ENCODE measurements at places on chromosomes 3 and 15. TPM values are rescaled to one million over a fixed set of nuclear protein-coding genes. Genes with fewer than 3 reads are reported as not detected.

The RASGRP1 gene
- 23.1 TPM for total RNA-seq

The SERINC4 gene
- total RNA-seq, result not detected

The GHSR gene
- not detected for total RNA-seq

The ACTRT3 gene
- 0.27 TPM for total RNA-seq

The MAP6D1 gene
- 2.6 TPM for total RNA-seq

The MGLL gene
- 57.4 TPM for total RNA-seq

The MST1R gene
- total RNA-seq, result 44.5 TPM

The KBTBD8 gene
- total RNA-seq, result 3.0 TPM

The ROPN1 gene
- total RNA-seq, result 1.2 TPM

The SERPINI2 gene
- not detected for total RNA-seq

The SPTBN5 gene
- total RNA-seq, result 2.5 TPM

The TMEM40 gene
- 46.8 TPM for total RNA-seq

DNA sequence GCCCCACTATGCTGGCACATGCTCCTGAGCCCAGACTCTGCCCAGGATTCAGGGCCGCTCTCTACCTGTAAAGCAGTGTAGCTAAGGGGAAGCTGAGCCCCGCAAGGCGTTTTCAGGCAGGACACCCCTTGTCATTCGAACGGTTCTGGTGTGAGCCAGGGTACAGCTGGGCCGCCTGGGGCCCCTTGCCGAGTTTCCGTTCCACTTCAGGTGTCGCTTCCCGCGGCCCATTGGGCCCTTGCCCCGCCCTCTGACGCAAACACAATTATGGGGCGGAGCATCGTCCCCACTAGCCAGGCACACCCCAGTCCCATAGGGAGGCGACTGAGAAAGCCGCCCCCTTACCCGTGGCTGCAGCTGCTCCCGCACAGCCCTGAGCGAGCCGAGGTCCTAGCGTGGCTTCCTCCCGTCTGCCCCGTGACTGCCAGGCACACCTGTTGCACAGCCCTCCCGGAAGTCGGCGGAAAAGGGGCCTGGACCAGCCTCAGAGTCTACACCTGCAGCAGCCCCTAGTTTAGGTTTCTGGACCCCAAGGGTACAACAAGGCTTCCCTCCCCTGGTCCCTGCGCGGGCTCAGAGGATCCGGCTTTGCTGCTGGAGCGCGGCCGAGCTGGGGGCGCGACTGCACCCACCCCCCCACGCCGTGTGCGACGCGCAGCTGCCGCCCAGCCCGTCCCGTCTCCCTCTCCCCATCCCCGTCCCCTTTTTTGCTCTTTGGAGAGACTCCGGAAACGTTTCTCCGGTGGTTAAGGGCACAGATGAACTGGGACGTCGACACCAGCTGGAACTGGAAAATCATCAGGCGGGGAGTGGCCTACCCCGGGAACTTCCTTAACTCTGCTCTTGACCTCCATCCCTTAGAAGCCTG, at the start of gene PLSCR2:
Gene PLSCR2 (minus strand): TSS at position 412 of the 868 bp plus-strand sequence. CDS start 9,657 bp downstream, outside the sequence.
- peak; percentile 48 for DNase-seq

DNA sequence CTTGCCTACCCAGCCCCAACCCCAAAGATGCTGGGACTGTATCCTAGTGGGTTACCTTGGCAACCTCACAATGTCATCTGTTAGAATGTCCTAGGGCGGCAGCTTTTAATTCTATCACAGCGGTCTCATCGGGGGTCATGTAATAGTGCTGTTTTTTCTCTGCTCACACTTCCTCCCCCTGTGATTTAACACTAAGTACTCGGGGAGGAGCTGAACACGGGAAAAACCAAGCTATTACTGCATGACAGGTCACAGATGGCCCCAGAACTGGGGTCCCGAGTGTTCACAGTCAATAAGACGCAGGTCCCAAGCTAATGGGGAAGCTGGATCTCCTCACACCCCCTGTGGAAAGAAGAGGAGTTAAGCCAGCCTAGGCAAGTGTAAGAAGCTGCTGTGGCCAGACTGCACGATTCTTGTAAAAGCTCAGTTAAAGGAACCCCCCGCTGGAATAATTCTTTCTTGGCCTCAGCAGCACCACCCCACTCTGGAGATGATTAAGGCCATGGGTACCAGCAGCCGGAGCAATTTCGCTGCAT, 2.5 kb upstream of the RFTN1 start:
- DNase-seq, result no peak

- DNase-seq, result no peak
These were observed 491.1 kb downstream of the ZNF385D start for GRCh38 chr3:21259896-21260295.

DNA sequence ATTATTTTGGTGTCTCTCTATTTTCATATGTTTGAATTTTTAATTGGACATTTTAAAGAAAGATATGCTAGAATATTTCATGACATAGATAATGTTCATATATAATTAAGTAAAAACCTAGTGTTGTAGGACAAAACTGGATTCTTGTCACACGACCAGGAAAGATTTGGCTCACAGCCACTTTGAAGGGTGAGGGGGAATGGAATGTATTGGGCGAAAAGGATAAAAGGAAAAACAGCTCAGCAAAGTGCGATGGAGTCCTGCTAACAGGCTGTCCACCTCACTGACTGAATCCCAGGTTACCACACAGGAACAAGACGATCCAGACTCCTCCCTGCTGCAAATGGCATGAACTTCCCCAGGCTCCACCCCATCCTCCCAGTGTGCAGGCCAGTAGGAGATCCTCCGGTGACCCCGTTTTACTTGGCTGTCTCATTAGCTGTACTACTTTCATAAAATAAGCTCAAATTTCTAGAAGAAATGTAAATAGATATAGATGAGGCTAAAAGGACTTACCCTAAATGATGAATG, 186.2 kb downstream of the CD47 start:
- no peak for DNase-seq

GRCh38 chr3:24136624-24137310, 191.7 kb downstream of the NR1D2 start:
- DNase-seq, result no peak

DNA sequence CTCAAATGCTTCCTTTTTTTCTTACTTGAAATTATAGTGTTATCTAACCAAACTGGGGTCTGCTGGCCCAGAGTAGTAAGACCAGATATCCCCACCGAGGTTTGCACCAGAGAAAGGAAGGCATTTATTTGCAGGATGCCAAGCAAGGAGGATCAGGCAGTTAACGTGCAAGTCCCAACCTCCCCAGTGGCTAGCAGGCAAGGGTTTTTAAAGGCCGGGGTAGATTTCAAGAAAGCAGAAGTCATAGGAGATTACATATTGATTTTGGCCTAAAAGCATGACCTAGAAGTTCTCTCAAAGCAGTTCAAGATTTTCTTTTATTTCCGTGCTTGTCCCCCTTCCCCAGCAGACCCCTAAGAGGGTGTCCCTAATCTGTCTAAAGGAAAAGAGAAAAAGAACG, 32.8 kb upstream of the STRIT1 start:
- no peak for DNase-seq

DNA sequence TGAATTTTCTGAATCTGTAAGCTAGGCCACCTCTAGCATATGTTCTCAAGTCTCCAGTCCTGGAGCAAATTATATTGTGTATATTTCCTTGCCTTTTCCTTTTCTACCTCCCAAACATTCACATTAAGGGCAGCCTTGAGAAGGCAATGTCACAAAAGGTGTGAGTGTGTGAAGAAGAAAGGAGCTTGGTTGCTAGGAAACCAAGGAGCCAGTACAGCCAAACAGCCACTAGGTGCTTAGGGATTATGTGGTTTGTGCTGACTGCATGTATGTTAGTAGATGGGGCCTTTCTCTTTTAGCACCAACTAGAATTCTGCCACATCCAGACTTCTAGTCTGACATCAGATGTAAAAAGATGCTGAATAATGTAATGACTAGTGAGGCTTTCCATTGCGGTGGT, 118.8 kb upstream of the DAZL start:
- no peak for DNase-seq

DNA sequence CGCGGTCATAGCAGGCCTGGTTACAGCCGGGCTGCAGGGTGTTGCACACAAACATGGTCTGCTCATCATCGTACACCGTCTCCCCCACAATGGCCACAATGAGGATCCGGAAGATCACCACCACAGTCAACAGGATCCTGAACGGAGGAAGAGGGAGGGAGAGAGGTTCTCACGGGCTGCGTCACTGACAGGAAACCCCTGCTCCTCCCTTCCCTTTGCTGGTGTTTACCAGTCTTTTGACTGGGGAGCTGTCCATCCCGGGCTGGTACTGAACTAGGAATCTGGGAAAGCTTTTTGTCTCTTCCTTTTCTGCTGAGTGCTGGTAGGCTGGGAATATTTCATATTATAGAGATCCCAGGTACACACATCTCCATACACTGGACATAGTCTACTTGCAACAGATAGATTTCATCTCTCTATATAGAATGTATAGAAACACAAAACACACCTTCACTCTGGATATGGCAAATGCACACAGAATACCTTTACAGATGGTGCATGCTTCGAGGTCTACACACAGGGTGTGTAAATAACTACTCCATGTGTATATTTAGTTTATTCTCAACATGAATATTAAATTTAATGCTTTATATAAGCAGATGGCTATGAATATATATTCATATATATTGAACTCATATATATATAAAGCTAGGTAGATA, 1.4 kb downstream of the GJD2 start:
- DNase-seq, result no peak

- no peak for DNase-seq
These were observed 691.6 kb downstream of the ZNF385D start for GRCh38 chr3:21059404-21059803.

DNA sequence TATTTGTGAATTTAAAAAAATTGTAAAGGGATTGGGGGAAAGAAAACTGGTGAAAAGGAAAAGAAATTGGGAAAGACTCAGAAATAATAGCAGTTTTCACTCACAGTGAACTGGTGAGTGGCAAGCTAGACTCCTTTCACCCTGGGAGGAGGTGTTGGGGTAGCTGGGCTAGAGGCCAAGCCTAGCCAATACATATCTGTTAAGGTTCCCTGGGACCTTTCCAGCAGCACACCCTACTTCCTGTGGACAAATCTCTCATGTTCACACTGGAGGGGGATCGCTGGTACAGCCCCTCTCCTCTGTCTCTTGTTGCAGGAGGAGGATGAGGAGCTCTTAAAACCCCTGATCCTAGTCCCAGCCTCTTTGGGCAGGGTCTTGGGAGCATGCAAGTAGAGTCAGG, 3.7 kb upstream of the RPP25 start:
- no peak for DNase-seq

GRCh38 chr3:130671545-130672312, 74.9 kb downstream of the PIK3R4 start:
- DNase-seq, result no peak

DNA sequence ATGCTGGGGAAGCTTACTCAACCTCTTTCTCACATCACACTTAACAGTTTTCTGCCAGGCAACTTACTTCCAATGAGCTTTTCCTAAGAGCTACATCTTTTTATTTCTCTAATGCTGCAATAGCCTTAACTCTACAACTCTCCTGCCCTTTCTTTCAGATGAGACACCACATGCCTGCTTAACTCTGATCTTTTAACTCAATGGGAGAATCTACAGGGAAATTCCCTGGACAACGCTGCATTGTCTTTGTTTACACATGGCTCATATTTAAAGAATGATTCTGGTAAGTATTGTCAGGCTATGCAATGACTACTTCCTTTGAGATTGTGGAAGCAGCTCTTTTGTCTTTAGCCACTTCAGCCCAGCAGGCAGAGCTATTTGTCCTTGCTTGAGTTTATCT, 353.1 kb upstream of the BCHE start:
- no peak for DNase-seq

DNA sequence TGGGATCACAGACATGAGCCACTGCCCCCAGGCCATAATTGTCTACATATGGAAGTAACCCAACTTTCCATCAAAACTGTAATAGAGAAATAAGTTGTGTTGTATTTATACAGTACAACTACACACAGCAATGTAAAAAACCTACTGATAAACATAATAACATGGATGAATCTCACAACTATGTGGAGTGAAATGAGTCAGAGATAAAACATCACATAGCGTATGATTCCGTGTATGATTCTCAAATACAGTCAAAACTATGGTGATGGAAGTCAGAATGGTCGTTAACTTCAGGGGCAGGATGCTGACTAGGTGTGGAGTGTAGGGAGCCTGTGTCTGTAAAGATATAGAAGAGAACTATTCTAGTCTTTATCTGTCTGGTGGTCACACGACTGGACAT, 332.7 kb upstream of the SLCO3A1 start:
- DNase-seq, result no peak

DNA sequence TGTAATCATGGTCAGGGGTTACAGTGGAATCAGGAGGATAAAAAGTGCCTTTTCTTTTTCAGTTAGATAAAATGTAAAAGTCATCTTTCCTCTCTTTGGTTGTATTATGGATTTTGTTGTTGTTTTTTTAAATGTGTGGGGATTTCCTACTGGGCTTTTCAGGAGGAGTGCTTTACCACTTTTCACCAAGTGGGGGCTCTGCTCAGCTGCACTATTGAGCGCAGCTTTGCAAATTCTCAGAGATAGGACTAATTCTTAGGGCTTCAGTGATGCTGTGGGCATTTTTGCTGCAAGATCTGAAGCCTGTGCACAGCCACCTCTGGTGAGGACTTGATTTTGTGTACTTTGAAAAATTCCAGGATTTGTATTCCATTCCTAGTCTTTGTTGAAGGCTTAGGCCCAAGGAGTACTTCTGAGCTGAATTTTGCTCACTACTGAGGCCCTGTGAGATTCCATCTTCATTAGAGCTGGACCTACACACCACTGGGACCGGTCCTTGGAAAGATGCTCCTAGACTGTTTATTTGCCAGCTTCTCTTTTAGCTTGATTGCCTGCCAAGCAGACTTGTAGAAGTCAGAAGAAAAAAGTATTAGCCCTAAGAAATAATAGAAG, 7.5 kb downstream of the GNB5 start:
- no peak for DNase-seq

- DNase-seq, result no peak
These were observed 627.1 kb upstream of the CCDC54 start for GRCh38 chr3:106750092-106750491.

GRCh38 chr3:45978006-45978761, 17.4 kb downstream of the FYCO1 start:
- DNase-seq, result no peak

GRCh38 chr3:156685198-156685597, 10.8 kb downstream of the TIPARP start:
- DNase-seq, result no peak

- no peak for DNase-seq
These were observed 34.8 kb upstream of the SKIL start for GRCh38 chr3:170322566-170323269.

DNA sequence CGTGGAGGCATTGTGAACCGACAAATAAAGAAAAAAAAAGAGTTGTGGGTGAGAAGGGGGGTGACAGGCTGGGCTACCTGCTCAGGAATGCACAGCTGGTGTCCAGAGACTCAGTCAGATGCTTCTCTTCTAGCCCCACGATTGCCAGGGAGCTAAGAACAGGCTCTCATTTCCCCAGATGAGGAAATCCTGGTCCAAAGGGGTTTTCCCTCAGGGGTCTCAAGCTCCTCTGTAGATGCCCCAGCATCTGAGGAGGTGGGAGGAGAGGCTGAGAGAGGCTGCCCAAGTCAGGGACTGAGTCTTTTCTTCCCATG, 35.5 kb downstream of the BNC1 start:
- DNase-seq, result no peak

GRCh38 chr3:8573342-8573926, 71.2 kb downstream of the SSUH2 start:
- no peak for DNase-seq

DNA sequence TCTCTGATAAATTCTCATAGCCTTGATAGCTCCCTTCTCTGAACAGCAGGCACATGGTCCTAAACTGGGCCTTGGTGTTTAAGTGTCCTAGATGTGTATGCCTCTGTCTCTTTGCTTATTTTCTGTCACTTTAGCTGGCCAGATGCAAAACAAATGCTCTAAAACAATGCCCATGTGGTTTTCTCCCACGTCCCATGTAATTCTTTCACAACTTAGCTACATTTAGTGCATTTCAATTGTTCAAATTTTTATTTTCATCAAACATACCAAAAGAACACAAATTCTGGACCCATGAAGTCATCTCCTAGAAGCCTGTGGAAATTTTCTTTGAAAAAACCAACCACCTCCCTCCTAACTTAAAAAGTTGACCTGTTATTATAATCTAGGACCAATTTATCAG, 491.3 kb upstream of the AGTR1 start:
- no peak for DNase-seq

All from lower leg skin (tissue), 4 donors.